ENCODE measurements at places on chromosomes 2 and 18. TPM values are rescaled to one million over a fixed set of nuclear protein-coding genes. Genes with fewer than 3 reads are reported as not detected.

Gene NT5C1B
- polyA plus RNA-seq, result not detected

Gene SLC25A52
- not detected for polyA plus RNA-seq

- no peak overlapping the region for H3K27ac ChIP-seq
- H3K4me1 ChIP-seq, result no peaks in the 10 kb centered on the region
- no peak for DNase-seq
- H3K27me3 ChIP-seq, result no peaks in the 10 kb centered on the region
- H3K4me3 ChIP-seq, result no peak overlapping the region
- no peaks in the 10 kb centered on the region for H3K36me3 ChIP-seq
Observed at GRCh38 chr2:80489717-80490116, 185.2 kb upstream of the LRRTM1 start.

DNA sequence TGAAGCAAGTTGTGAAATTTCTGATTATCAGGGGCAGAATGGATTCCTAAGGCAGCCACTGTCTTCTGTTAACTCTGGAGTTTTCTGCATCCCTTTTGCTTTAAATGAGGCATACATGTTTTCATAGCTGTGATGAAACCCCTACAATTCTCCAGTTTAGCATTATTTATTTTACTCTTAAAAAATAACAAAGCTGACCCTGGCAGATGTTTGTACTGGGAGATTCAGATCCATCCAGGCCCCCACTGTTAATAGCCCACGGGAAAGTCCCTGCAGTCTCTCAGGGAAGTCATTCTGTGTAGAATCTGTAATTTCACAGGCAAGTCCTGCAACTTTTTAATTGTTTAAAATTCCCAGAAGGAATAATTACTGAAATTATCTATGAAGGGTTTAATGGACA, 353 bp upstream of the SULT1C4 start:
- no peak for DNase-seq
- no peaks in the 10 kb centered on the region for H3K4me1 ChIP-seq
- H3K36me3 ChIP-seq, result no peaks in the 10 kb centered on the region
- H3K27ac ChIP-seq, result no peak overlapping the region
- no peaks in the 10 kb centered on the region for H3K27me3 ChIP-seq
- no peak overlapping the region for H3K4me3 ChIP-seq

- H3K4me1 ChIP-seq, result no peaks in the 10 kb centered on the region
- no peak overlapping the region for H3K27ac ChIP-seq
- H3K36me3 ChIP-seq, result no peaks in the 10 kb centered on the region
Observed at GRCh38 chr2:172073518-172073917, 11.8 kb upstream of the DLX1 start.

- no peaks in the 10 kb centered on the region for H3K36me3 ChIP-seq
- DNase-seq, result no peak
- H3K27ac ChIP-seq, result peak overlapping the region; percentile 44
Observed at GRCh38 chr2:174965992-174966744, 39.0 kb downstream of the CHN1 start.

DNA sequence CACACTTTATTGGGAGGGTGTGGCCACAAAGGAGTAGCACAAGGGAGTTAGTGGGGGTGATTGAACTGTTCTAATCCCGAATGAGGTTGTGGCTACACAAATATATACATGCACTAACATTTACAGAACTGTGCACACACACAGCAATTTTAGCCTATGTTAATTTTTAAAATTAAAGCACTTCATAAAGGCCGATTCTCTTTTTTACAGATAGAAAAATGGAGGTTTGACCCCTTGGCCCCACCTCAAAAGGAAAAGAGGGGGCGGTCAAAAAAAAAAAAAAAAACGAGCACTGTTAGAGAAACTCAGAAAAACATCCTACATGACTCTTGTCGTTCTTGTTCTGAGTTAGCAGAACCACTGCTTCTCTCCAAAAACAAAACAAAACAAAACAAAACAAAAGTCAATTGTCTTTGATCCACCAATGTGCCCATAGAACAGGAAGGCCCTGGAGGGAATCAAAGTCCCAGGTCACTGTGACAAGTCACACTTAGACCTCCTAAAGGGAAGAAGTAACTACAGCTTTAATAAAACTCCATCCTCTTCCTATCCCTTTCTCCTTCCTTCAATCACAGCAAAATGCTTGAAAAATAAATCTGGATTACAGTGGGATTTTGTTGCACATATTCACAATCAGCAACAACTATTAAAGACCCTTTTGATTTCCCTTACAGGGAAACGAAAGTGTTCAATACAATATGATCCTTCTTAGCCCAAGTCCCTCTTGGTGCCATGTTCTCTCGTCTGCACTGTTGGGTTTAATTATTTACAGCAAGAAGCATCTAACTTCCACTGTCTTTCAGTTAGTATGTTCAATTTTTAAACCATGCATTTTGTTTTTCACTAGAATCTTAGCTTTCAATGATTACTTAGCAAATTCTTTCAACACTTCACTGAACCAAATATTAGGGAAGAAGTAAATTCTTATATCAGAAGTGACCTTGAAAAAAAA, 16.6 kb downstream of the LRP2 start:
- H3K27ac ChIP-seq, result no peak overlapping the region
- no peaks in the 10 kb centered on the region for H3K4me1 ChIP-seq
- no peaks in the 10 kb centered on the region for H3K36me3 ChIP-seq

GRCh38 chr2:60260639-60261296, 292.7 kb downstream of the BCL11A start:
- DNase-seq, result no peak
- no peaks in the 10 kb centered on the region for H3K27me3 ChIP-seq
- H3K36me3 ChIP-seq, result no peaks in the 10 kb centered on the region

- H3K27ac ChIP-seq, result no peak overlapping the region
- no peaks in the 10 kb centered on the region for H3K4me1 ChIP-seq
- no peaks in the 10 kb centered on the region for H3K36me3 ChIP-seq
- DNase-seq, result no peak
Observed at GRCh38 chr2:239927424-239927981, 97.6 kb downstream of the NDUFA10 start.

GRCh38 chr18:73235491-73235890, 367.7 kb upstream of the NETO1 start:
- no peaks in the 10 kb centered on the region for H3K4me1 ChIP-seq
- no peak overlapping the region for H3K4me3 ChIP-seq
- no peaks in the 10 kb centered on the region for H3K36me3 ChIP-seq

GRCh38 chr2:196558497-196558896, 81.0 kb upstream of the CCDC150 start:
- no peaks in the 10 kb centered on the region for H3K4me1 ChIP-seq
- no peak overlapping the region for H3K4me3 ChIP-seq
- H3K27ac ChIP-seq, result no peak overlapping the region
- DNase-seq, result no peak
- no peaks in the 10 kb centered on the region for H3K27me3 ChIP-seq
